NCI-H146 (cell line): ENCODE measurements at places on chromosomes 6 and 20.

DNA sequence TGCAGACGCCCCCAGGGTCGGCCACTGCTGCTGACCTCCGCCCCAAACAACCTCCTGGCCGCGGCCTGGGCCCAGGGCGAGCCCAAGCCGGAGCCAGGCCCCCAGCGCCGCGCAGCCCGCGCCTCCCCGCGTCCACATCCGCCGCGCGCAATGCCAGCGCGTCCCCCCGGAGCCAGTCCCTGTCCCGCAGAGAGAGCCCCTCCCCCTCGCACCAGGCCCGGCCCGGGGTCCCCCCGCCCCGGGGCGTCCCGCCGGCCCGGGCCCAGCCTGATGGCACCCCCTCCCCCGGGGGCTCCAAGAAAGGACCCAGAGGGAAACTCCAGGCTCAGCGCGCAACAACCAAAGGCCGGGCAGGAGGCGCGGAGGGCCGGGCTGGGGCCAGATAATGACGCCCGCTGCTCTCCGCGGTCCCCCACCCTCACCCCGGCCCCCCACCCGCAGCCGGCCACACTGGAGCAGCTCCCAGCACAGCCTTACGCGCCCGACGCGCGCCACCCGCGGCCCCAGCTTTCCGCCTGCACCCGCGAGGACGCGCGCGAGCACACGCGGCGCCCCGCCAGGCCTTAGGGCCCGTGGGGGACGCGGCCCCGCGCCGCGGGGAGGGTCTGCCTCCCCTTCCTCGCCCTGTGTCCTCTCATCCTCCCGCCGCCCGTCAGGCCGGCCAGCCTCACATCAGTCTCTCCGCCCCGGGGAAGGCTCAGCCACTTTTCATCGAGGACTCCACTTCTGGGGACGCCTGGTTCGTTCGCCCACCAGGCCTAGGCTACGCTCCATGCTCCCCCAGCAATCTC, 12.9 kb upstream of the SLC22A7 start:
- no peak for DNase-seq

DNA sequence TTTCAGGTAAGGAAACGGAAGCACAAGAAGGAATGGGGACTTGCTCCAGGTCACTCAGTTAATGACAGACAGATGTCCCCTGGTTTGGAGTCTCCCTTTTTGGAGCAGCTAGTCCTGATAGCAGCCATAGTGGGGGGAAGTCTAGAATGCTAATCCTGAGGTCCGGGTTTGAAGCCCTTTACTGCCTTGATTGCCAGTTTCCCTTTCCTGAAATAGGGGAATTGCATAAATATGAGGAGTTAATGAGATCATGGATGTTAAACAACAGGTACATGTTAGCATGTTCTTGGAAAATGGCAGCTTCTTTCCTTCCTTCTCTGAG, 341 bp upstream of the TTPAL start:
- DNase-seq = no peak

- no peak for DNase-seq
Observed at GRCh38 chr6:15255481-15255880, 9.6 kb downstream of the JARID2 start.

- DNase-seq = no peak
Observed at GRCh38 chr6:8315154-8315553, 120.2 kb downstream of the SLC35B3 start.

DNA sequence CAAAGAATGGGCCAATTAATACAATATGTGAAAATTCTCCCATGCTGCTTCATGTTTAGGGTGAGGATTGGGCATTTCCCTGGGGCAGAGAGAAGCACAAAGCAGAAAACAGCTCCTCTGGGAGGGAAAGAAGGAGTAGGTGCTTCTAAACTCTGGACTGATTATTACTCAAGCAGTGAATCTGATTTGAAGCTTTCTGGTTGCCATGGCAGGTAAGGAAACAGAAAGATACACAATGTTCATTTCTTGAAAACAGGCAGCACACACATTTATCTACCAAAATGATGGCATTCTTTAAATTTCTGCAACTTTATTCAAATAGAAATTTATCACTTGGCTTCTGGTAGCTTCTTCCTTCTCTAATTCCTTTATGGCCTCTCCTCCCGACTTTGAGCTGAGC, 305.4 kb upstream of the CHD6 start:
- no peak for DNase-seq

- no peak for DNase-seq
Observed at GRCh38 chr6:142331075-142331551, 29.3 kb downstream of the ADGRG6 start.

- no peak for DNase-seq
Observed at GRCh38 chr6:90256698-90257485, 39.8 kb downstream of the BACH2 start.
